Mesenchymal stem cell (in vitro differentiated cells and primary cell): ENCODE measurements at places on chromosomes 2 and 18.

DNA sequence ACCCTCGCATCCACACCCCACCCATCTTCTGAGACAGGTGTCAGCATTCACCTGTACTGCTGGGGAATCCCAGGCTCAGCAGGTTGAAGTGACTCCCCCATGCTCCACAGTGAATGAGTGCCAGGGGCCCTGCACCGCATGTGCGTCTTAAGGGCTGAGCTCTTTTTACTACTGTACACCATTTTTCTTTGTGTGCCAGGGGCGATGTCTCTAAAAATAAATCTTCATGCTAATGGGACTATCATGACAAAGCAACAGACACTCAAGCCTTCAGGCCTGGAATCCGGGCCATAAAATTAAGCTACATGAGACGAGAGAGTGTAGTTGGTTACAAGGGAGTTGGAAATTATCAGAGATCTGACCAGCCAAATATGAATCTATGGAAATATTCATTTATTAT is 294.8 kb downstream of the LPIN1 start:
- no peak for DNase-seq

DNA sequence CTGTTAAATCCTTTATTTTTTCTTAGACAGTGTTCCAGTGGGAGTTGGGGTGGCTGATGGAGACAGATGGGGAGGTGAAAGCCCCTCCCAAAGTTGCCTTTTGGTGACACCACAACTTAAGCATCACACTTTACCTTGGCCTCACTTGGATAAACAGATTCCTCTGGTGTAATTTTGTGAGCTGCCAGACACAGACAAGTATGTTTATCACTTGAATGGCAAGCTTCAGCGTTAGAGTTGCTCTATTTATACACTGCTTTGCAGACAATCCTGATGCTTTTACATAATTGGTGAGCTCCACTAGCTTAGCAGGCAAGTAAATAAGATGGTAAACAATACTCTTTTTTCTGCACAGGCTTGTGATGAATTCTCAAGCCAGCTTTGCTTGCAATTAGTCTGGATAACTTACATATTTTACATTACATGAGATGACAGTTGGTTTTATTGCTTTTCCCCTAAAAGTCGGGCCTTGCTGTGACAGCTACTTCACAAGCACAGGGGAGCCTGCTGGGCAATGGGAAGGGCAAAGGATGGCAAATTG is 226.2 kb downstream of the SLC8A1 start:
- no peak for DNase-seq

GRCh38 chr2:7609974-7610373 is 692.8 kb downstream of the RNF144A start:
- DNase-seq: no peak

- no peak for DNase-seq
These were observed 40.4 kb upstream of the FSHR start for GRCh38 chr2:49194701-49195100.

- no peak for DNase-seq
These were observed 304.0 kb downstream of the DYSF start for GRCh38 chr2:71757351-71757750.

- no peak for DNase-seq
These were observed 212.7 kb downstream of the DYM start for GRCh38 chr18:49247781-49248180.
